ENCODE measurements at places on chromosomes 2 and 18.

DNA sequence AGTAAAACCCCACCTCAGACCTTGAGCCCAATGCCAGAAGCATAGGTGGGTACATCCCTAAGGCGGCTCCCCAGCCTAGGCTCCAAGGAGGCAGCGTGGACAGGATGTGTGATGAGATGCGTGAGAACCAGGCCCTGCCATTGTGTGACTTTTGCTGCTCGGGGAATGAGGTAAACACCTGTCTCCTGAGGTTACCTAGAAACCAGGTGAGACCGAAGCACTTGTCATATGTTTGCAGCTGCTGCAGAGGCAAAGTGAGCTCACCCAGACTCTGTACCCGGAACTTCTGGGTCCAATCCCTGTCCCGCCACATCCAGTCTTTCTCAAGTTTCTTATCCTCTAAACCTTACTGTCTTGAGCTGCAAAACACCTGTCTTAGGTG lies 3.4 kb downstream of the FBLN7 start:
- no peak for DNase-seq

DNA sequence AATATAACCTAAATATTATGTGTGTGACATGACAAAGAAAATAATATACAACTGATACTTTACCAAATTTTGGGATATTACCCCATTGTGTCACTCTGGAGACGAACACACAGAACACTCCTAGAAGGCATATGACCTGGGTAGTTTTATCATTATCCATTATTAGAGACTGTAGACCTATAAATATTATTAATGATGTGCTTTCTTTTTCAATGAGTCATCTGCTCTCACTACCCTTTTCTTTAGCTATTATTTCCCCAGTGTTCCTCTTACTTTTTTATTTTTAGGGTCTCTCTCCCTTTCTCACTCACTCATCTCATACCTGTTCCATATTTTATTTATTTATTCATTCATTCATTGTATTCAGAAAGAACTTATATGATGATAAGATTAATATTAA lies 143.3 kb upstream of the ITGA4 start:
- DNase-seq, result no peak

DNA sequence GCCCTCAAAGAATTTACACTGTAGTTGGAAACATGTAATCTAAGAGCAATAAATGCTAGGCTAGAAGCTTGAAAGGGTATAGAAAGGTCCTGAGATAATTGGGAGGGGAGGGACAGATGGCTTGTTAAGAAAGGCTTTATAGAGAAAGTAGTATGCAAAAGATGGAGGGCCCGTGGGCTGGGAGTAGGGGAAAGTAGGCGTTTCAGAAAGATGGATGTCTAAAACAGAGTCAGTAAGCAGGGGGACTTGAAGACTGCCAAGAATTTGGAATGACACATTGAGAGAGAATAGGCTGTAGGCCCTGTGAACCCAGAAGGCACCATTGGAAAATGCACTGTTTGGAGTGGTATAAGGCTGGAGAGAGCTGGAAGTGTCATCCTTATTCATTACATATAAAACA lies 822 bp downstream of the PSMG2 start:
- no peak for DNase-seq

GRCh38 chr18:36294031-36294430 lies 3.5 kb upstream of the FHOD3 start:
- DNase-seq, result no peak

DNA sequence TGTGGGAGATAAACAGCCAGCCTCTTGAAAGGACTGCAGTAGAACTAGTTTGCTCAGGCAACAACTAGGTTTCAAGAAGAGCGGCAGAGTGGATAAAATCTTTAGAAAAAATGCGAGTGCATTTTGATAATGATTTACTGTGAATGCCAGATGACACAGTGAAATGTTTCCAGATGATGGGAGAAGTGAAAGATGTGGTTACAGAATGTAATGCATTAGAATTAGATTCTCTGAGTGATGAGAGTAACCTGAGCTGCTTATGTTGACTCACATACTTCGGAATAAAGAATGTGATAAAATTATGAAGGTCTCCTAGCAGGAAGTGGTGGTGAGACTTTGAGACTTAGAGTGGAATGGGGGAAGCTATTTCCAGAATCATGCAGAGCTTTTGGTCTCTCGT lies 184.3 kb downstream of the GULP1 start:
- peak; percentile 42 for DNase-seq

GRCh38 chr18:5542515-5543035 lies 1.2 kb downstream of the EPB41L3 start:
- no peak for DNase-seq

DNA sequence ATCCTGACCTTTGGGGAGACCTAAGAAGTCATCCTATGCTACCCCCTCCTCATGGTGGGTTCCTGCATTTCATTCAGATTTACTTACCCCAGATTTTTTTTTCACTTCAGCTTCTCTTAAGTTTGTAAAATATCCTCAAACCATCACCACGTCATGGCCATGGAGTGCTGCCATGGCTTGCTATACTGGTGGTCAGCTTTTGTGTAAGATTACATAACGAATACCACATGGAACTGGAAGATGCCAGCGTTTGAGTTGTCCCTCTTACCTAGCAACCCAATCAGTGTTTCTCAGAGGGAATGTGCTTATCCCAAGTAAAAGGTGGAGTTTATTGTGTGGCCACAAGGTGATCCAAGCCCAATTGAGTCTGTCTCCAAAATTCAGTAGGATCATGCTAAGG lies 148.6 kb upstream of the ALPP start:
- no peak for DNase-seq

All from non-pigmented ciliary epithelial cell (primary cell).